ENCODE measurements at places on chromosomes 6 and 20.

GRCh38 chr6:146972546-146972945 is 231.7 kb upstream of the STXBP5 start:
- DNase-seq = no peak

GRCh38 chr6:13813026-13813425 is 1.3 kb downstream of the MCUR1 start:
- no peak for DNase-seq

- no peak for DNase-seq
Measured at GRCh38 chr6:136033416-136033815, 181.9 kb downstream of the PDE7B start.

DNA sequence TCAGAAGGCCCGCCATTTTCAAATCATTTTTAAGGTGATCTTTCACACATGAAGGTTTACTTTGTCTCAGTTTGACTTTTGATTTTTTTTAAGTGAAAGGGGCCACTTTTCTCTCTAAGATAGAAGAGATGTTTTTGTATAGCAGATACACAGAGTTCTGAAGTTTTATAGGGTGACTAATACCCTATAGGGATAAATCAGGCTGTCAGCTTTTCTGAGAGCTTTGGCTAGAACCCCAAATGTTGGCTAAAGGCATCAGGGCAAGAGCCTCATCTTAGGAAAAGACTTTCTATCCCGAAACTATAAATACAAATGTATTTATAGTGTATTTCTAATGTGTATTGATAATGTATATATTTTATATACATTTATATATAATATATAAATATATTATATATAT is 181.4 kb downstream of the TBX18 start:
- DNase-seq = no peak

DNA sequence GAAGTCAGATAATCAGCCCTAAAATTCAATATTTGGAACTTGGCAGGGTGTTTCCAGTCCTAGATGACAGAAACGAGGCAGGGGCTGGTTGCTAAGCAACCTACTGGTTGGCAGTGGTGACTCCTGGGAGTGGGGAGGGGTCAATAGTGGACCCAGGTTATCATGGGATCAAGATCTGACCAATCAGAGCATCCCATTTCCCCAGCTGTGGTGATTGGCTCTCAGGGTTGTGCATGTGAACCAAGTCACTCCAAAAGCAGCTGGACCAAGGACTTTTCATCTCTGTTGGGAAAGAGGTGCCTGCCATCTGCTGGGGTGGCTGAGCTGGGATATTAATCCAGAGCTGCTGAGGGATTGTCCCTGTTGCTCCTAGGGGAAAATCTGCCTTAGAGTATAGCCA is 253.4 kb downstream of the PREX1 start:
- peak; percentile 23 for DNase-seq

GRCh38 chr6:116648156-116648555 is 20.4 kb downstream of the ZUP1 start:
- no peak for DNase-seq

GRCh38 chr6:53175027-53175426 is 26.4 kb upstream of the GCM1 start:
- no peak for DNase-seq

GRCh38 chr20:54454982-54455381 is 20.4 kb upstream of the DOK5 start:
- DNase-seq = no peak
